ENCODE measurements at places on chromosomes 6 and 20. TPM values are rescaled to one million over a fixed set of nuclear protein-coding genes. Genes with fewer than 3 reads are reported as not detected.

LTA gene
- total RNA-seq: not detected

SPAG4 gene
- total RNA-seq: 3.5 TPM

STK4 gene
- 45.5 TPM for total RNA-seq

GSTA1 gene
- total RNA-seq: not detected

EYA2 gene
- 0.51 TPM for total RNA-seq

SIRPB2 gene
- not detected for total RNA-seq

REM1 gene
- not detected for total RNA-seq

LRRC73 gene
- total RNA-seq: 1.3 TPM

PRDM13 gene
- not detected for total RNA-seq

CITED2 gene
- total RNA-seq: 1,677 TPM

PPP1R16B gene
- total RNA-seq: not detected

HLA-DQA1 gene
- not detected for total RNA-seq

BPIFB2 gene
- total RNA-seq: not detected

TMEM244 gene
- total RNA-seq: not detected

HAO1 gene
- not detected for total RNA-seq

CBLN4 gene
- not detected for total RNA-seq

ZFP57 gene
- total RNA-seq: not detected

SPATS1 gene
- not detected for total RNA-seq

GFRAL gene
- not detected for total RNA-seq

HLA-G gene
- total RNA-seq: 0.33 TPM

TRIM31 gene
- not detected for total RNA-seq

SIGLEC1 gene
- not detected for total RNA-seq

BNIP5 gene
- not detected for total RNA-seq

GMPR gene
- 4.7 TPM for total RNA-seq

CEP250 gene
- total RNA-seq: 19.2 TPM

PNPLA1 gene
- not detected for total RNA-seq

FKBP1A gene
- total RNA-seq: 479 TPM

C20orf141 gene
- not detected for total RNA-seq

OOEP gene
- not detected for total RNA-seq

PLCB4 gene
- 71.8 TPM for total RNA-seq

DPPA5 gene
- not detected for total RNA-seq

ZSCAN23 gene
- total RNA-seq: 0.48 TPM

ARFGEF3 gene
- total RNA-seq: 0.18 TPM

FAM217A gene
- not detected for total RNA-seq

EIF6 gene
- 187 TPM for total RNA-seq

NUS1 gene
- total RNA-seq: 49.0 TPM

EPHA7 gene
- not detected for total RNA-seq

PGC gene
- total RNA-seq: not detected

RANBP9 gene
- total RNA-seq: 43.5 TPM

HLA-DQB2 gene
- total RNA-seq: not detected

RIMS1 gene
- 2.5 TPM for total RNA-seq

SLC22A23 gene
- 0.51 TPM for total RNA-seq

GINS1 gene
- 13.9 TPM for total RNA-seq

TBX18 gene
- 20.6 TPM for total RNA-seq

GRM1 gene
- total RNA-seq: not detected

COL21A1 gene
- not detected for total RNA-seq

HLA-DPB1 gene
- 1.6 TPM for total RNA-seq

DNAH8 gene
- total RNA-seq: not detected

STMND1 gene
- not detected for total RNA-seq

CALHM4 gene
- 0.31 TPM for total RNA-seq

VNN1 gene
- 0.08 TPM for total RNA-seq

LY6G6F gene
- not detected for total RNA-seq

MMP24 gene
- total RNA-seq: 0.90 TPM
